ENCODE measurements at places on chromosomes 3 and 15. TPM values are rescaled to one million over a fixed set of nuclear protein-coding genes. Genes with fewer than 3 reads are reported as not detected.

Gene CDC25A
- total RNA-seq = 29.5 TPM

Gene FRMD4B
- 0.33 TPM for total RNA-seq

Gene TMOD2
- total RNA-seq = 1.6 TPM

Gene RTP2
- not detected for total RNA-seq

Gene GMPS
- total RNA-seq = 187 TPM

Gene LEO1
- 40.0 TPM for total RNA-seq

Gene STRIT1
- not detected for total RNA-seq

Gene BBX
- 37.7 TPM for total RNA-seq

Gene VIPR1
- total RNA-seq = 0.26 TPM

Gene LEKR1
- 0.90 TPM for total RNA-seq

Gene AGBL1
- not detected for total RNA-seq

DNA sequence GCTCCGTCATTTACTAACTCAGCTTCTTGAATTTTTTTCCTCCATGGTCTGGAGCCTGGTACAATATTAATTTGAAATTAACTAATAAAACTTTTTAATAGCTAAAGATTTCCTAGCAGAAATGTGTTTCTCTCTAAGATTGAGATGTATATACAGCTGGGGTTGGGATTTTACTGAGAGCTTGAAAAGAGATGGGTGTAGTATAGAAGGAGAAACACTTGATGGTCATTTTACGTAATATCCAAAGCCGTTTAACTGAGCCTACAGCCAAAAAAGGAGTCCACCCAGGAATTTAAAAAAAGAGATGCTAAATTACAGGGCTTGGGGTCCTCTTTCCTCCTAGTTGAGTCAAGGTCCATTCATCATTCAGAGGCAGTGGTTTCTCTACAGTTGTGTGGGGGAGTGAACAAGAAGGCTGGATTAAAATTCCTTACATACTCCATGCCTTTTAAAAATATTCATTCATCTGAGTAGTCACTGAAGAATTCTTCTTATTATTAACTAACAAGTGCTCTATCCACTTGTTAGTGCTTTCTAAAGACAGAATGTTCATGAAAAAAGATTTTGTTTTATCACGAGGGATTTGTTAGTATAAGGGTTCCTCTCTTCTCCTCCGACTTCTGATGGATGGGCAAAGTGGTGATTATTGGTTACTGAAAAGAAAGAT is 255.3 kb upstream of the IL12A start:
- peak; percentile 48 for DNase-seq

DNA sequence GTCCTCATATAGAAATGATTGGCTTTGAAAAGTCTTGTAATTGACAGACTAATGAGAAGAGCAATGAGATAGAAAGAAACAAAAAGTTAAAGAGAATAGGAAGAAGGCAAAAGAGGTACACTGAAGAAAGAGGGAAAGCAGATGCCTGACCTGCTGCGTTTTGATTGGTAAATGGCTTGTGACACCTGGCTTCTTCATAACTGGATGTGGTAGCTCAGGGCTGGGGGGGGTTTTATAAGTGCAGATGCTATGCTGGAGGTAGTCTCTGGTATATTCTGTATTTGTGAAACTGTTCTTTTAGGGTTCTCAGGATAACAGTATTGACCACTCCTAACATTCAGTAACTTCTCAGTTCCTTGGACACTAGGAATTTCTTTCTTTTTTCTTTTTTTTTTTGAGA is 1.4 kb downstream of the STARD9 start:
- no peak for DNase-seq

DNA sequence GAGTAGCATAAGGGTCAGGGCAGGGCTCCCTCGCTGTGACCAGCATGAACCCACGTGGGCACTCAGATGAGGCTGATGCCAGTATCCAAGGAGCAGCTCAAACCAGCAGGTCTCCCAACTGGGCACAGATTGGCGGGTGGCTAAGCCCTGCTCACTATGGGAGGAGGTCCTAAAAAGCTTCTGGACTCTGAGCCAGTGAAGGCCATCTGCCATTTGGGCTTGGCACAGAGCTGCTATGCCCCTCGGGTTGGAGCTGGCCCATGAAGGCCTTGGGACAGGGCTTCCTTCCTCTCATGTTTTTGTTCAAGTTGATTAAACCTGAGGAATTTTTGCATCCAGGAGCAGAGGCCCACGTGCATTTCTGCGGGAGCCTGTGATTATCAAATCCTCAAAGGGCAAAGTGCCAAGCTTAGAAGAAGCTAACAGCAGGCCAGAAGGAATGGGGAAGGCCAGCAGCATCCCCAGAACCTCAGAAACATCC is 4.3 kb upstream of the STRA6 start:
- peak; percentile 37 for DNase-seq

DNA sequence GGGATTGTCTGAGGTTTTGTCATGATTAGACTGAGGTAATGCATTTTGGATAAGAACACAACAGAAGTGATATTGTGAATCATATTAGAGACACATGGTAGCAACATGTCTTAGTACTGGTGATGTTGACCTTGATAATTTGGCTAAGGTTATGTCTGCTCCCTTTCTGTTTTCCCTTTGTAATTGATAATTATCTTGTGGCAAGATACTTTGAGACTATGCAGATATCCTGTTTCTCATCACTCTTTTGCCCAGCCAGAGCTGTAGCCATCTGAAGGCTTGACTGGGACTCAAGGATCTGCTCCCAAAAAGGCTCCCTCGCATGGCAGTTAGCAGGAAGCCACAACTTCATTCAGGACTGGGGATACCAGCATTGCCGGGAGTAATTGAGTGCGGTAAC is 35.3 kb upstream of the LARS2 start:
- DNase-seq = no peak

DNA sequence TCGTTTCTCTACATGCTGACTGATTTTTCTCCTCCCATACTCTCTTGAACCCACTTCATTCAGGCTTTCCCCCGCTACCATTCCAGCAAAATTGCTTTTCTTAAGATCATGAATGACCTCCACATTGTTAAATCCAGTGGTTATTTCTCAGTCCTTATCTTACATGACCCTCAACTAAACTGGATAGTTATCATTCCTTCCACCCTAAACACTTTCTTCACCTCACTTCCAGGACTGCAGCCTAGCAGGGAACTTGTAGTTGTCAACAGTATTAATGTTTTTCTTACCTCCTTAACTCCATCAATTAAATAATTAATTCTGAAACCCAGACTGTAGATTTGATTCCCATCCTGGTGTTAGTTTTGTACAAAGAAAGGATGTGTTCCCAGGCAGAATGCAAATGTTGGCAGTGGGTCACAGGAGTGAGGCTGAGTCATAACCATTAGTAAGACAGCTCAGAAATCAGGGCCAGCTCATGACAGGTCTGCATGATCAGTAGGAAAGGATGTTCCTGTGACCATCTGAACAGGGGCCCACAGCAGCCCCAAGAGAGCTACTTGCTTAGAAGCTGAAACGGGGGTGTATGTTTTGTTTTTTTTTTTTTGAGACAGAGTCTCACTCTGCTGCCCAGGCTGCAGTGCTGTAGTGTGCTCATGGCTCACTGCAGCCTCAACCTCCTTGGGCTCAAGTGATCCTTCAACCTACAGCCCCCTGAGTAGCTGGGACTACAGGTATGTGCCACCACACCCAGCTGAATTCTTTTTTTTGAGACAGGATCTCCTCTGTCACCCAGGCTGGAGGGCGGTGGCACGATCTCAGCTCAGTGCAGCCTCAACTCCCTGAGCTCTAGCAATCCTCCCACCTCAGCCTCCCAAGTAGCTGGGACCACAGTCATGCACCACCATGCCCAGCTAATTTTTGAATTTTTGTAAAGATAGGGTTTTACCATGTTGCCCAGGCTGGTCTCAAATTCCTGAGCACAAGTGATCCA is 9.1 kb downstream of the BCL2L10 start:
- peak; percentile 38 for DNase-seq

DNA sequence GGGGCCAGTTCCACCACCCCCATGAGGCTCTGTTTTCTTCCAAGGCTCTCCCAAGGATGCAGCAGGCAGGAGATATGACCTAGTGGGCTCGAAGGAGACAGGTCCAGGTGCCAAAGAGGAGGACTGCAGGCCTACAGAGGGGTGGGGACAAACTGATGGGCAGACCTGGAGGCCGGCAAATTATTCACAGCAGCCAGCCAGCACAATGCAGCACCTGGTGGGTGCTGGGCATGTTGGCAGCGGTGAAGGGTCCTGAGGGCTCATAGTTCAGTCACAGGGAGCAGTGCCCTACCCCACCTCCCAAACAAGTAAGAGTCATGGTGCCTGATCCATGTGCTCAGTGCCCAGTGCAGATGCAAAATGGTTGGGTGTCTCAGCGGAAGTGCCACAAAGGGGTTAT is 171.7 kb downstream of the ABHD5 start:
- no peak for DNase-seq

DNA sequence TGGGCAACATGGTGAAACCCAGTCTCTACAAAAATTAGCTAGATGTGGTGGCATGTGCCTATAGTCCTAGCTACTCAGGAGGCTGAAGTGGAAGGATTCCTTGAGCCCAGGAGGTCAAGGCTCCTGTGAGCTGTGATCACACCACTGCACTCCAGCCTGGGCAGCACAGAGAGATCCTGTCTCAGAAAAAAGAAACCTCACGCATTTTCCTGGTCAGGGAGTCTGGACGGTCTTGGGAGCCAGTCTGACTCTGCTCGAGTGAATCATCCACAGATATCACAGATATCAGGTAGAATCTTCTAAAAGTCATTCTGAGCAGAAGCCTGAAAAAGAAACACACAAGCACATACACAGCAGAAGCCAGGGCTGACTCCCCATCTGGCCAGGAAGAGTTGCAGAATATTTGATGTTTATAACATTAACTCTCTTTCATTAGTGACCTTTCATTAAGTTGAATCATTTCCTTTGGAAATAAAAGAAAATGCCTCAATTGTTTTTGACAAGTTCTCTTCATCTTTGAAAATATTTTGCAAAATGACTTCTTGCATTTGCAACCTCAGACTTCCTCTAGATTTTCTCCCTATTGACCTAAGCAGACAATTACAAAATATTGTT is 56.5 kb upstream of the ABHD17C start:
- no peak for DNase-seq

GRCh38 chr3:114375608-114376421 is 82.0 kb downstream of the TIGIT start:
- DNase-seq = peak; percentile 91

- no peak for DNase-seq
These were observed 17.2 kb upstream of the B4GALT4 start for GRCh38 chr3:119257654-119258410.

DNA sequence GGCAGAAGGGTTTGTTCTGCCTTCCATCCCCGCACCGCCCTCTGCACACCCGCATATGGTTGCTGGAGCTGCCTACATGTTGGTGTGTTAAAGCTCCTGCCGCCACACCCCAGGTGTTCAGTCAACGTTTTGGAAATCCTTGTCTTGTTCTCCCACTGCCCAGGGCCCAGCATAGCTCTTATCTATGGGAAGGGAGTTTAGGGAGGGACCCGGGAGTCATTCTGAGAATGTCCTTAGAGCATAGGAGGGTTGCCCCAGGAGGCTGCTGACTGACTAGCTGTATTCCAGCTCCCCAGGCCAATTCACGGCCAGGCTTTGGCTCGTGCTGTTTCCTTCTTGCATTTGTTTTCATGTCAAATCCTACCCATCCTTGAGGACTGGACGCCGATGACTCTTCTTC is 46.8 kb downstream of the MAGEF1 start:
- DNase-seq = no peak

DNA sequence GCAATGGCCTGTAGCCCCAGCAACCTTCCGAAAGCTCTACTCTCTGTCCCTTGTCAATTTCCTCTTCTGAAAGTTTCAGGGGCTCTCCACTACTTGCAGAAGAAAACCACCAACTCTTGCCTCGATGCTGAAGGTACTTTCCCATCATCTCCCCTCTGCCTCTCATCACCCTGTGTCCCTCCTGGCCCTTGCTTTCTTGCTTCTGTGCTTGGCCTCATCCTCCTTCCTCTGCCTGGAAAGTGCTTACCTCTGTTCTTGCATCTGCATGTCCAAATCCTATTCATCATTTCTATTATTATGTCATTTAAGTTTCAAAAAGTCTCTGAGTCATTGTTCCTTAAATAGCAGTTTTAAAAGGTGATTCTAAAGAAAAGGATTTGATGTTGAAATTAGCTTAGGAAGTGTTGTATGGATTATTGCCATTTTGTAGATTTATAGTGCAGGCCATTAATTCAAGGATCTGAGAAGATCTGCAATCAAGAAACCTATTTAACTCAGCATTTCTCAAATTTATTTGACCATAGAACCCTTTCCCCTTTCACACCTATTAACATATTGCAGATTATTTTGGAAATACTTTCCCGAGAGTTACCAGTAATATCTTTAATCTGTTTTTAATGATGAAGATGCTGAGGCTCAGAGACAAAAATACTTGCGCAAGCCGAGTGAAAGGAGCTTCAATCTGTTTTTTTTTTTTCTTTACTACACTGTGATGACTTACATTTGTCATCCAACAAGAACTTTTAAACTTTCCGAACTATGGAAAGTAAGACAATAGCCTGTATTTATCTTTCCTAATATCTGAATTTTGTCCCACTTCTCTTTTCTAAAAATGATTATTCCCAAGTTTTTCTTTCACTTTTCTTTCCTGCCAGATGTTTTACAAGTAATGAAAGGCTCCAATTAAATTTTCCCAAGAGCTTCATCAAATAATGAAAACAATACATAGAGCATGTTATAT is 22.3 kb upstream of the CFAP161 start:
- no peak for DNase-seq

- DNase-seq = peak; percentile 98
These were observed 53.1 kb downstream of the TRANK1 start for GRCh38 chr3:36891701-36892160.

- DNase-seq = no peak
These were observed 18.3 kb downstream of the TPRA1 start for GRCh38 chr3:127572186-127572585.

- DNase-seq = no peak
These were observed 3.7 kb upstream of the WDR82 start for GRCh38 chr3:52281981-52282801.

- DNase-seq = no peak
These were observed 69.9 kb upstream of the GATM start for GRCh38 chr15:45448066-45448915.

- DNase-seq = no peak
These were observed 97.1 kb downstream of the ERC2 start for GRCh38 chr3:56370991-56371775.

- peak; percentile 46 for DNase-seq
These were observed 81.4 kb downstream of the TM4SF4 start for GRCh38 chr3:149555927-149556326.

DNA sequence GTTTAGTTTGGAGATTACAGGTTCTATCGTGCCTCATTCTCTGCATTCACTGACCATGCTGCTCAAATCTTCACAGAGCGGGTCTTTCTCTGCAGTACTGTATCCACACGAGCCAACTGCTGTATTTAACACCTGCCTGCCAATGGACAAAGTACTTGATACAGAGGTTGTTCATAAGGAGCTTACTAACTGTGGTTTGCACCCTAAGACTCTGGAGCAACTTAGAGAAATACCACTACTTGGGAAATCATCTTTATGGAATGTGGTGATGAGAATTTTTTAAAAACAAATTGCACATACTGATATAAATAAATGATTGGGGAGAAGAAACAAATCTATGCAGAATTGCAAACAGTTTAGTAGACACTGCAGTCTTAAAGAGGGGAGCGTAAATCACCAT is 90.0 kb downstream of the PPP2R3A start:
- no peak for DNase-seq

GRCh38 chr3:38493031-38493430 is 3.1 kb upstream of the EXOG start:
- no peak for DNase-seq
